IMR-90 (cell line): ENCODE measurements at places on chromosomes 7 and 10. TPM values are rescaled to one million over a fixed set of nuclear protein-coding genes. Genes with fewer than 3 reads are reported as not detected.

- H3K27me3 ChIP-seq: no peaks in the 10 kb centered on the region
- no peak overlapping the region for H3K27ac ChIP-seq
- no peak overlapping the region for H3K4me3 ChIP-seq
- peaks cover 3% of the 10 kb centered on the region; the same call in 1 of the 2 replicates for H3K36me3 ChIP-seq
- H3K4me1 ChIP-seq: no peaks in the 10 kb centered on the region
Measured at GRCh38 chr10:129869596-129870473, 94.2 kb downstream of the EBF3 start.

GRCh38 chr7:17402628-17403278 is 104.3 kb downstream of the AHR start:
- no peak overlapping the region for H3K27ac ChIP-seq
- peaks cover 10% of the 10 kb centered on the region for H3K4me1 ChIP-seq
- no peak for DNase-seq
- no peaks in the 10 kb centered on the region for H3K36me3 ChIP-seq

DNA sequence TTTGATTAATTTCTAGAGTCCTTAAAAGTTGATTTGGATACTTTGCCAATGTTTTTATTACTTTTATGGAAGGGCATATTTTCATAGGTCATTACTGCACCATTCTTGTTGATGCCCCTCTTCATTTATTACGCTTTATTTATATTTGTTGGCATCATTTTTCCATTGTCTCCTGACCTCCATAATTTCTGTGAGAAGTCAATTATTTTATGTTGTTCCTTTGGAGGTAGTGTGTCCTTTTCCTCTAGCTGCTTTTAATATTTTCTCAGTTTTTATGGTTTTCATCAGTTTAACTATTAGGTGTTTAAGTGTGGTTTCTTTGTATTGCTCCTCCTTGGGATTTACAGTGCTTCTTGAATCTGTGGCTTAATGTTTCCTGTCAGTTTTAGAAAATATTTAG is 134.9 kb downstream of the SAMD9 start:
- H3K4me1 ChIP-seq: peaks cover 5% of the 10 kb centered on the region
- H3K27me3 ChIP-seq: no peaks in the 10 kb centered on the region
- H3K36me3 ChIP-seq: no peaks in the 10 kb centered on the region
- no peak overlapping the region for H3K27ac ChIP-seq
- no peak overlapping the region for H3K4me3 ChIP-seq

DNA sequence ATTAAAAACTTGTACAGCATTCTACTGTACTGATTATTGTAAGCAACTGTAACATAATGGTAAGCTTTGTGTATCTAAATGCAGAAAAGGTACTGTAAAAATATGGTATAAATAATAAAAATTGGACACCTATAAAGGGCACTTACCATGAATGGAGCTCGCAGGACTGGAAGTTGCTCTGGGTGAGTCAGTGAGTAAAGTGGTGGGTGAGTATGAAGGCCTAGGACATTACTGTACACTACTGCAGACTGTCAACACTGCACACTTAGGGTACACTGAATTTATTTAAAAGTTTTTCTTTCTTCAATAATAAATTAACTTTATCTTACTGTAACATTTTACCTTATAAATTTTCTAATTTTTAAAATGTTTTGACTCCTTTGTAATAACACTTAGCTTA is 118.6 kb upstream of the ASAH2 start:
- H3K27me3 ChIP-seq: no peaks in the 10 kb centered on the region
- peaks cover 2% of the 10 kb centered on the region; the same call in 1 of the 2 replicates for H3K4me1 ChIP-seq
- H3K36me3 ChIP-seq: no peaks in the 10 kb centered on the region

- H3K4me1 ChIP-seq: peaks cover 3% of the 10 kb centered on the region
- H3K36me3 ChIP-seq: peaks cover 5% of the 10 kb centered on the region; the same call in 1 of the 2 replicates
- no peak overlapping the region for H3K4me3 ChIP-seq
- H3K27ac ChIP-seq: no peak overlapping the region
- DNase-seq: no peak
- no peaks in the 10 kb centered on the region for H3K27me3 ChIP-seq
Measured at GRCh38 chr7:141557360-141557759, 6.2 kb downstream of the AGK start.

- H3K36me3 ChIP-seq: peaks cover 85% of the 10 kb centered on the region
- DNase-seq: no peak
- H3K4me1 ChIP-seq: peaks cover 50% of the 10 kb centered on the region
- H3K4me3 ChIP-seq: no peak overlapping the region
Measured at GRCh38 chr7:143385891-143386781, 5.0 kb downstream of the ZYX start.

- H3K4me1 ChIP-seq: no peaks in the 10 kb centered on the region
- DNase-seq: no peak
- H3K27me3 ChIP-seq: peaks cover 10% of the 10 kb centered on the region
Measured at GRCh38 chr10:115026056-115026745, 67.0 kb upstream of the ATRNL1 start.

GRCh38 chr10:44931621-44932516 is 20.7 kb downstream of the TMEM72 start:
- H3K36me3 ChIP-seq: no peaks in the 10 kb centered on the region
- no peak overlapping the region for H3K4me3 ChIP-seq
- no peaks in the 10 kb centered on the region; the same call in 1 of the 2 replicates for H3K27me3 ChIP-seq
- H3K27ac ChIP-seq: no peak overlapping the region

- H3K4me3 ChIP-seq: no peak overlapping the region
- DNase-seq: no peak
- H3K4me1 ChIP-seq: peaks cover 24% of the 10 kb centered on the region
- H3K36me3 ChIP-seq: no peaks in the 10 kb centered on the region
Measured at GRCh38 chr10:33117816-33118215, 159.8 kb upstream of the ITGB1 start.

- H3K27me3 ChIP-seq: no peaks in the 10 kb centered on the region
- H3K27ac ChIP-seq: no peak overlapping the region
- H3K4me1 ChIP-seq: peaks cover 2% of the 10 kb centered on the region; the same call in 1 of the 2 replicates
- no peaks in the 10 kb centered on the region for H3K36me3 ChIP-seq
Measured at GRCh38 chr10:13306103-13306502, 6.2 kb upstream of the PHYH start.

GRCh38 chr7:100722480-100723212 is 2.4 kb downstream of the EPO start:
- H3K4me3 ChIP-seq: no peak overlapping the region
- no peak for DNase-seq
- H3K27me3 ChIP-seq: peaks cover 48% of the 10 kb centered on the region
- no peaks in the 10 kb centered on the region for H3K36me3 ChIP-seq
- peaks cover 9% of the 10 kb centered on the region for H3K4me1 ChIP-seq
- no peak overlapping the region for H3K27ac ChIP-seq

Gene AVPI1
- 29.8 and 33.6 TPM in 2 replicates for polyA plus RNA-seq

Gene FKBP6
- not detected in 2 replicates for polyA plus RNA-seq

Gene RTKN2
- 0.63 and 0.75 TPM in 2 replicates for polyA plus RNA-seq
